ENCODE measurements at places on chromosomes 16 and 17.

GRCh38 chr16:75320435-75320834 lies 69.0 kb upstream of the BCAR1 start:
- no peak for DNase-seq

DNA sequence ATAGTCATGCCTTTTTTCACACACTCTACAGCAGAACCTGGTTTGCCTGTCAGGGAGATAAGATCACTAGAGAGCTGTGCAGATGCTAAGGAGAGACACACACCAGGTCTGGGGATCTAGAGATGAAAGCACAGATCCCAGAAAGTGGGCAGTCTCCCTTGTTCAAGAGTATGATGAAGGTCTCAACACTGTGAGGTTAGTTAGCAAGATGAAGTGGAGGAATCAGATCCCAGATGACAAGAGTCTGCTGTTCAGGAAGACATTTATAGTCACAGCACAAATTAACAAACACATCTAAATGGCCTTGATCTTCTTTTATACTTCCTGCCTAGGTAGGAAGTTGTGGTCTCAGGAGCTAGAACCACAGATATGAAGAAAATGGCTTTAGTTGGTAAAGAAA lies 23.4 kb upstream of the SKAP1 start:
- no peak for DNase-seq

- DNase-seq, result no peak
These were observed 31.4 kb upstream of the SCNN1B start for GRCh38 chr16:23270654-23271053.

DNA sequence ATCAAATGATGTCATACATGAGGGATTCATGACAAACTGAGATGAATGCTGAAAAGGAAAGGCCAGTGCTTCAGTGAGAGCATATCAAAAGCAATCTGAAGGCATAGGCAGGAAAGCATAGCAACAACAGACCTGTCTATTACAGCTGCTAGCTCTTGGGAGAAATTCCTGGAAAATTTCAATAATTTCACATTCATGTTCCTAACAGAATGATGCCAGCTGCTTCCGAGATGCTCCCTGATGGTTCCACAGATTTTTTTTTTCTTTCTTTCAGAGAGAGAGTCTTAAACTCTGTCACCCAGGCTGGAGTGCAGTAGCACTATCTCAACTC lies 50.3 kb upstream of the CLEC3A start:
- DNase-seq, result no peak

- DNase-seq, result no peak
These were observed 6.3 kb downstream of the CSF3 start for GRCh38 chr17:40021451-40021971.

GRCh38 chr16:53220585-53220984 lies 165.8 kb downstream of the CHD9 start:
- no peak for DNase-seq

DNA sequence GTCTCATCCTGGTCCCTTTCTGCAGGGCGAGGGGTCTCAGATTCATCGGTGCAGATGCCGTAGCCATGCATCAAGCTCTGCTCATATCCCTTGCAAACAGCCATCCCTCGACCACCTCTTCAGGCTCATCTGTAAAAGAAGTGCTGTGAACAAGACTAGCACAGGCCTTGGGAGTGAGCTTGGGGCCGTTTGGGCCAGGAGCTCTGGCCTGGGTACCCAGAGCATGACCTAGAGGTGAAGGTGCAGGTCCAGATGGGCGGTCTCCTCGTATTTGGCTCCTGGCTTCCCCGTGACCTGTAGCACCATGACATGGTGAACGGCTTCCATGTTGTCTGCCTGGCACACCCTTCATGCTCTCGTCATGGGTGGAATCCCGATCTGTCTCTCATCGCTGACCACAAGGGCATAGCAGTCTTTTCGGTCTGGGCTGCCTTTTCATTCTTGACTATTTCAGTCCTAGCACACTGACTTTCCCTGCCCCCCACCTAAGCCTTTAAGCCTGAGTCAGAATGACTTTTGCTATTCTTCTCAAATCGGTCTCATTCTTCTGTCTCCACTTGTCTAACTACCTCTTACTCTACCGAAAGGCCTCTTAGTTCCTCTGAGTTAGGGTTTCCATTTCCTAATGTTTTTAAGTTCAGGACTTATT lies 216.0 kb downstream of the FOXL1 start:
- DNase-seq, result no peak

DNA sequence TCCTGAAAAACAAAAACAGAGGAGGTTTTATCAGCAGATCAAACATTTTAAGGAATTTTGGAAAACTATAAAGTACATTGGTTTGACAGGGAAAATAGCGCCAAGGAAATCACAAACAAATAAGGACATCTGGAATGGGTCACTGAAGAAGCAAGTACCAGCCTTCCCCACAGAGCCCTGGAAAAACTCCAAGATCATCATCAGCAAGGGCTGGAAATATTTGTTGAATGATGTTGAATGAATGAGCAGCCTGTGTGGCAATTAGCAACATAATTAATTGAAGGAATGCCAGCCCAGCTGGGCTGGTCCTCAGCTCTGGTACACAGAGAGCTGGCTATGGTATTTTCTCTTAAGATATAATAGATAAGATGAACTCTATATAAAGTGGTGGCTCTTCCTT lies 290.4 kb downstream of the HS3ST3A1 start:
- DNase-seq, result no peak

- DNase-seq, result no peak
These were observed 34.5 kb downstream of the LITAFD start for GRCh38 chr16:8916541-8917225.

- no peak for DNase-seq
These were observed 9.5 kb downstream of the DLX4 start for GRCh38 chr17:49978501-49978900.

DNA sequence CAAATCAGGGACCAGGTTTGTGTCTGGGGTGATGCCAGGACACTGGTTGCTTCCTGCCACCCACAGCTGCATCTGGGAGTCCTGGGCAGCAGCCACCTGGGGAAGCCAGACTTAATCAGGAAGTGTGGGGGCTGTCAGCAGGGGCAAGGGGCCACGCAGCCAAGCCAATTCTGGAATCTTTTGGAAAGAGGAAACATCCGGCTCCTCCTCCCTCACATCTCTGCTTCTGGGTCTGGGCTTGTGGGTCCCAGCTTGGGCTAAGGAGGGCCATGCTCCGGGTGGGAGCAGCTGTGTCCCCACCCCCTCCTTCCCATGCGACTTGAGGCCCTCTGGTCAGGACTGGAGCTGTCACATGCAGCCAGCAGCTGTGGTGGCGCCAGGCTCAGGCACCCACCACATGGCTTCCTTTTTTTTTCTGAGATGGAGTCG lies 37.0 kb upstream of the CCDC182 start:
- DNase-seq, result no peak

DNA sequence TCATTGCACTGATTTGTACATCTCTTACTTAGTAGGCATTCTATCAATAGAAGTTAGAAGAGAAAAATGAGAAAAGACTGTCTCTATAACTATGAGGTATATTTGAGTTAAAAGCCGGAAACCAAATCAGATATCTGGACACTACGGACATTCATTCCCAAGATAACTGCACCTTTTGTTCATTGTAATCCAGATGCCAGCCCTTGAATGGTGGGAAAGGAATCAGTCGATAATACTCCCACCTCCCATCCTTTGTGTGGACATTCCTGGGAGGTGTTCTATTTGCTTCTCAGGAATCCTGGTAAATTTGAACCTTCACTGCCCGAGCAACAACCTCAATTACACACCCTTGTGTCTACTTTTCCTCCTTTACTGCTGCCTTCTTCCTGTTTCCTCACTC lies 225.2 kb downstream of the CHD9NB start:
- DNase-seq, result no peak

- DNase-seq, result no peak
These were observed 93.6 kb downstream of the USP22 start for GRCh38 chr17:20948984-20949777.

- DNase-seq, result no peak
These were observed 76.4 kb downstream of the CNGB1 start for GRCh38 chr16:57894390-57895080.

DNA sequence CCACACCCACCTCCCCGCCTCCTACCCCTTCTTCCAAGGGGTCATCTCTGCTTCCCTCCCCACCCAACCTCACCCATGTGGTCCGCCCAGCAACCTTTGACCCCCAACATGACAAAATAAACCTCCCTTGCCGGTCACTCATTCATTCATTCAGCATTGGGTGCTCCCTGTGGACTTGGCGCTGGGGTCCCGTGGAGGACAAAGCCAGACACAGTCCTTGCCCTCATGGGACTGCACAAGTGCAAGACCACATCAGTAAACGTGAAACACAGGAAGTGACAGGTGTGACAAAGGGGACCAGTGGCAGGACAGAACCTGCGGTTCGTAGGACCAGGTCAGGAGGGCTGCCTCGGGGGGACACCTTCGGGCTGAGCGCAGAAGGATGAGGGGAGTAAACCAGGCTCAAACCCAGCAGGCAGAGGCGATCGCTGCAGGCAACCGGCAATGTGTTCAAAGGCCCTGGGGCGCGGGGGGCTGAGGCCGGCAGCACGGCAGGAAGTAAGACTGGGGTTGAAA lies 185.4 kb downstream of the SEC14L1 start:
- DNase-seq, result no peak

DNA sequence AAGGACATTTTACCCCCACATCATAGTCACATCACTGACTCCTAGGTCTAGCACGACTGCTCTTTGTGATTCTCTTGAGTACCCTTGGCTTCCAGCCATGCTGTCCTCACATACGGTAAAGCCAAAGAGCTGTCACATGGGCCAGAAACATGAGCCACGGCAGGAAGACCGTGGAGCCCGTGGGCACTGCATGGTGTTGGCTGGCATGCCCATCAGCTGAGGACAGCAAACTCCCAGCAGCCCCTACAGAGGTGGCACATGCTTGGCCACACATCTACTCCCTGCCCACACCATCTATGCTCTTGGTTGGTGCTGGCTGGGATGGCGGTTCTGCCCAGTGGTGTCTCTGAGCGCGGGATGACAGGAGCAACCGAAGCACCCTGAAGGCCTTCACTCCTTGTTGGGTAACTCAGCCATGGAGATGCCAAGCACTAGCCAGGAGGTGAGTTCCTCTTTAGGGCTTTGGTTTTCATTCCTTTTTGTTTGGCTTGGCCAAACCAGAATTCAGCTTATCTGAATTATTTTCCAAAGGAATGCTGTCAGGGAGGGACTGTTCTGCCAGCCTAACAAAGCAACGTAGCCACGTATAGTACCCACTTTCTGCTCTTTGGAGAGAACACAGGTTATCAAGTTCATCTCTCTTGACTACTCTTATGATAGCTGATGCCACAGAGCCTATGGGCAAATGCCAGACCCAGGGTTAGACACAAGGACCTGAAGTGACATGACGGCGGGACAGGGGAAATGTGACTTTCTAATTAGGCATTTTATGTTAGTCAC lies 10.0 kb downstream of the TNFAIP1 start:
- no peak for DNase-seq

GRCh38 chr17:79982986-79983385 lies 52.7 kb downstream of the TBC1D16 start:
- DNase-seq, result no peak

DNA sequence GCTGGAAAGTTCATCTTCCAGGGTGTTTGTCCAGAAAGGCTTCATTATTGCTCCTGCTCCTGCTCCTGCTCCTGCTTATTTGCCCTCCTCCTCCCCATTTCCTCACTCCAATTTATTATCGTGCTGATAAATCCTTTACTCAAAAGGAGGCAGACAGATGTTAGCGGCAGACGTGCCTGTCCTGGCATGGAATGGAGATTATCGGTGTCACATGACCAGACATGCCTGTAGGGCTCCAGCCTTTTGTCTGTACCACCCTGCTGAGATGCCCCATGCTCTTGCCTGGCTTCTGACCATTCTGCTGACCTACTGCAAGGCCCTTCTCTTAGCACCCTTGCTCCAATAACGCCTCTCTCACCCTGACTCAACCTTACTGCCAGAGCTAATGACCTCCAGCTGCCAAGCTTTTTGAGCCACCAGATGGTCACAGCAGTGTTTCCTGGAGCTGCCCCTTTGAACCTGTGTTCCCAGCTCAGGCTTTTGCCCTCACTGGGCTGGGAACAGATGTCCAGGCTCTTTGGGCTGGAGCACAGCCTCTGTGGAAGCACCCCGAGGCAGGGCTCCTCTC lies 12.8 kb downstream of the DNAH9 start:
- no peak for DNase-seq

DNA sequence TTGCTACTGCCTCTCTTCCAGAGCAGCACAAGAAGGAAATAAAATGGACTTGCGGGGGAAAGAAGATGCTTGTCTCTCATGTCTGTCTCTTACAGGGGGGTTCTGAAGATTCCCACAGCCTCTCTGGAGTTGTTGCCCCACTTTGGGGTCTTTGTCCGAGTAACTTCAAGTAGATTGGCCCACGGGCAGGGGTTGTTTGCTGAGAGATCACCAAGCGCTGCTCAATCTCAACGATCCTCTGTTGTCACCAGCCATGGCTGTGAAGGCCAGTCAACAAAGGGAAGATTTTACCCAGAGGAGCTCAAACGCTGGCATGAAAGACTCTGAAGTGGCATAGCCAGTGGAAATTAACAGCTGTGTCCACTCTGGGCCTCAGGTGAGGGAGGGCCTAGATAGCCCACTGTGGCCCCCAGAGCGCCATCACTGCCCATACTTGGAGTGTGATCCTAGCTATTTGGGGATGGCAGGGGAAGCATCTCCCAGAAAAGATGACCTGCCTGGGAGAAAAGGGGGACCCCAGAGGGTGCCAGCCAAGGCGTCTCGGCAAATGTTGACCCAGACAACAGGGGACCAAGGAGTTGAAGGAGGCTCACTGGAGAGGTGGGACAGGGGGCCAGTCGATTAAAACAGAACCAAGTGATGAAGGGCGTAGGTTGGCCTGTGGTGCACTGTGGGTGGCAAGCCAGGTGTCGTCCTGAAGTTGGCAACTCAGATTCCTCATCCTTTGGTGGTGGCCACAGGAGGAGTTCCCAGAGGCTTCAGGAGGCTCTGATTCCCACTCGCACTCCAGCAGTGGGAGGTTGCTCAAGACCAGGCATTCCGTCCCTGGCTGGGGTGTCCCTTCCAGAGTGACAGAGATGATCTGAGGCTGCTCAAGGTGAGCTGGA lies 28.0 kb downstream of the SLC13A5 start:
- DNase-seq, result no peak

- no peak for DNase-seq
These were observed 12.3 kb upstream of the CARMIL2 start for GRCh38 chr16:67632415-67633172.

DNA sequence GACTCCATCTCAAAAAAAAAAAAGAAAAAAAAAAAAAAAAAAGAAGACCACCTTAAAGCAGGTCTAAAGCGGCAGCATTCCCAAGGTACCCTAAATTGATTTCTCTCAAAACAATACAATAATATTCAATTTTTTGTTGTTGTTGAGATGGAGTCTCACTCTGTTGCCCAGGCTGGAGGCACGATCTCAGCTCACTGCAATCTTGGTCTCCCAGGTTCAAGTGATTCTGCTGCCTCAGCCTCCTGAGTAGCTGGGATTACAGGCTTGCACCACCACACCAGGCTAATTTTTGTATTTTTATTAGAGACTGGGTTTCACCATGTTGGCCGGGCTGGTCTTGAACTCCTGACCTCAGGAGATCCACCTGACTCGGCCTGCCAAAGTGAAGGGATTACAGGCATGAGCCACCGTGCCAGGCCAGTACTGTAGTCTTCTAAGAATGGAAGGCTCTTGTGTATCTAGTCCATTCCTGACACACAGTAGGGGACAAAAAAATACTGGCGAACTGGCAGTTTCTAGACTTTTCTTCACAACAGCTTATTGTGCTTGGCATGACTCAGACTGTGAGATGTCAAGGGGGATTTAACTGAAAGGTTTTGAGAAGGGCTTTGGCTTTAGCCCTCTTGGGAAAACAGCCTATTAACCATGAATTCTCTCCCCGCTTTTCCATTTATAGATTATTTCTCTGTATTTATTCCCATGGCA lies 17.3 kb downstream of the CDR2 start:
- DNase-seq, result no peak
